ENCODE measurements at places on chromosomes 12 and 14.

GRCh38 chr12:14775636-14775980 lies 27.7 kb downstream of the WBP11 start:
- DNase-seq, result peak; percentile 73

DNA sequence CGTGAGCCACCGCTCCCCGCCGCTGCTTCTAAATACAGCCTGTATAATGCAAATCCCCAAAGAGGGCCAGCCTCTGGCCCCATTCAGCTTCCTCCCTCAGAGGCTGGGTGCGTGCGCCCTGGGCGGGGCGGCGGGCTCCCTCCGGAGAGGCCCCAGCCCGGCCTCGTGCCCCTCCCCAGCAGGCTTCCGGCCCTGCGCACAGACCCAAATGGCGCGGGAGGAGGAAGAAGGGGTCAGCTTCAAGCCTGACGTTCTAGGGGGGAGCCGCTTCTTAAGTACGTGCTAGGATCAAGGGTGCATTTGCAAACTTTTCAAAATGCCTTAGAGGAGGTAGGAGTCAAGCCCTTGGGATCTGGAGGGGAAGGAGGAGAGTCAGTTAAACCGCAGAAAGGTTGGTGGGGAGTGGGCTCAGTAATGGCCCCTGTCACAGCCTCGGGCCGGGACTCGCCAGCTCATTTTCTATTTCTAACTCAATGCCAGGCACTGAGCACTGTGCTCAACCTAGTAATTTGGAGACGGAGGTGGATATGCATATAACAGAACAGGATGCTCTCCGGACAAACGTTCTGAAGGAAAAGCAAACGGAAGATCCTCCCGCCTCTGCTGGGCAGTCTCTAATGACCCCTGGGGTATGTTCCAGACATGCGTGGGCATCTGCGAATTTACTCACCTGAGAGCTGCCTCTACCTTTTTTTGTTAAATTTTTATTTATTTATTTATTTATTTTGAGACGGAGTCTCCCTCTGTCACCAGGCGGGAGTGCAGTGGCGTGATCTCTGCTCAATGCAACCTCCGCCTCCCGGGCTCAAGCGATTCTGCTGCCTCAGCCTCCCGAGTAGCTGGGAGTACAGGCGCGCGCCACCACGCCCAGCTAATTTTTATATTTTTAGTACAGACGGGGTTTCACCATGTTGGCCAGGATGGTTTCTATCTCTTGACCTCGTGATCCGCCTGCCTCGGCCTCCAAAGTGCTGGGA lies 32.3 kb downstream of the NINJ2 start:
- DNase-seq, result no peak

GRCh38 chr12:88957358-88957757 lies 377.1 kb upstream of the KITLG start:
- DNase-seq, result no peak

GRCh38 chr14:82045339-82045738 lies 511.7 kb upstream of the SEL1L start:
- no peak for DNase-seq

GRCh38 chr12:104712477-104712876 lies 245.6 kb downstream of the SLC41A2 start:
- no peak for DNase-seq

- peak; percentile 36 for DNase-seq
These were observed 138.8 kb upstream of the WSCD2 start for GRCh38 chr12:107990325-107990724.
